NCI-H1436 (cell line): ENCODE measurements at places on chromosomes 12 and 14.

- peak; percentile 77 for DNase-seq
These were observed 38.3 kb downstream of the SRGAP1 start for GRCh38 chr12:63882844-63883243.

- no peak for DNase-seq
These were observed 54.1 kb downstream of the DAO start for GRCh38 chr12:108933949-108934348.

- no peak for DNase-seq
These were observed 53.3 kb downstream of the TMX1 start for GRCh38 chr14:51293149-51293911.

DNA sequence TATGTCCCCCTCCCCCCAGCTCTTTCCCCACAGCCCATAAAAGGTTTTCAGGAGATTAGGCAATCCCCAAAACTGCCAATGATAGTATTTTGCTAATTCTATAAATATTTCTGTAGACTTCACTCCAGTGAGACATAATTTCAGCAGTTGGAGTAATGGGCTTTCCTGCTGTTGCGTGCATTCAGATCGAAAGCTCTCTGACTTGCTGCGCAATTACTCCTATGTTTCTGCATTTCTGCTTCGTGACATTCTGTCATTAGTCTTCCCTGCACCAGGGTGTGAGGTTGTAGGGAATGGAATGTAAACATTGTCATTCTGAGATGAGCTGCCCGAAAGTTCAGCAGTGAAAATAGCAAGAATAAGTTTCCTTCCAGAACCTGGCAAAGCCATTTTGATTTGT lies 58.2 kb downstream of the SAMD4A start:
- no peak for DNase-seq
